ENCODE measurements at places on chromosomes 16 and 17.

GRCh38 chr16:69283851-69284250, 27.3 kb upstream of the VPS4A start:
- DNase-seq = no peak

DNA sequence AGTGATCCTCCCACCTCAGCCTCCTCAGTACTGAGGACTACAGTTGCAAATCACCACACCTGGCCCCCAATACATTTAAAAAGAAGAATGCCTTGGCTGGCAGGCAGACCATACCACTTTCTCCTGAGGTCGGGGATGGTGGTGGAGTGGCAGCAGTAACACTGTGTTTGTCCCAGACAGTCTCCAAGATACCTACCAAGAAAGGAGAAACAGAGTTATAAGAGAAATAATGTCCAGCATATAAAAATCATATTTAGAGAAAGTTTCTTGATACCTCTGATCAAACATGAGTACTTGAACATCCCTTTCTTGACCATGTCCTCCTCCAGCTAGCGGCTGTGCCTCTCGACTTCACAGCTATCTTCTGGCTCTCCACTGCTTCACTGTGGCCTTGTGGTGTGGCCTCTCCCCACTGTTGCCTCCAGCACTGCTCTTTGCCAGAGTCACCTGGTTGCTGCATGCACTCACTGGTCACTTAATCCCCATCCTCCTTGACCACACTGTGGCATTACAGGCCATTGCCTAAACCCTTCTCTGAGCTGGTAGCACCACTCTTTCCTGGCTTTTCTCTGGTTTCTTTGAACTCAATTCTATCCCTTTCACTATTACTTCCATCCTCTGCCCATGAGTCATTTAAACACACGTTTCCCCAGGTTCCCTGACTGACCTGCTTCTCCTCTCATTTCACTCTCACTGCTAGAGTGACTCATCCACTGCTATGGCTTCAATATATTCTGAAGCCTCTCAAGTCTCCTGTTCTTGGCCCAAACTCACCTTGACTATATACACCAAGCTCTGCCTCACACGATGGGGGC, 45.2 kb downstream of the XPO6 start:
- DNase-seq = no peak

GRCh38 chr17:11326492-11326891, 85.5 kb downstream of the SHISA6 start:
- DNase-seq = no peak

DNA sequence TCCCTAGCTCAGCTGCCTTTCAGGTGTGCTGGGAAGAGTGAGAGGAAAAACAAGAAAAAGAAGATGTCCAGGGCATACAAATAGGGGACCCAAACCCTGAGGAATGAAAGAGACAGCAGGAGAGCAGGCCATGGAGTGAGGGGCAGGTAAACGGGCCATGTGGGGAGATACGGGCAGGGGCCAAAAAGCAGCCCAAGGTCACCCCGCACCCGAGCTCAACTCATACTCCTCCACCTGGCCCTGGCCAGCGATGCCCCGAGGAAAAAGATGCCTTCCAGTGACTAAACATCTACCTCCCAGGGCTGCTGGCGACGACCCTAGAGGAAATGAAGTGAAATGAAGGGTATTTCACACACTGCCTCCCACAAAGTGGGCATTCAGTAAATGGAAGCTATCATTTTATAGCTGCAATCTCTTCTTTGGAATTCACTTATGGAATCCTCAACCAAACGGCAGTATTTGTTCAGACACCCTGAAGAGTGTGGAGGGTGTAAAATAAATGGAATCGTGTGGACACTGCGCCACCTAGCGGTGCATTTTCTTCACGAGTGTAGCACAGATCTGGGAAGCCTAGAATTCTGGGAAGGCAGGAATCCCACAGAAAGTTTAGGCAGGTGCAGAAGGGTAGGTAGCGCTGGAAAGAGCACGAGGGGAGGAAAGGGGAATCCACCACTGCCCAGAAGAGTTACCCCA, 14.9 kb downstream of the ELAC2 start:
- DNase-seq = peak; percentile 17

DNA sequence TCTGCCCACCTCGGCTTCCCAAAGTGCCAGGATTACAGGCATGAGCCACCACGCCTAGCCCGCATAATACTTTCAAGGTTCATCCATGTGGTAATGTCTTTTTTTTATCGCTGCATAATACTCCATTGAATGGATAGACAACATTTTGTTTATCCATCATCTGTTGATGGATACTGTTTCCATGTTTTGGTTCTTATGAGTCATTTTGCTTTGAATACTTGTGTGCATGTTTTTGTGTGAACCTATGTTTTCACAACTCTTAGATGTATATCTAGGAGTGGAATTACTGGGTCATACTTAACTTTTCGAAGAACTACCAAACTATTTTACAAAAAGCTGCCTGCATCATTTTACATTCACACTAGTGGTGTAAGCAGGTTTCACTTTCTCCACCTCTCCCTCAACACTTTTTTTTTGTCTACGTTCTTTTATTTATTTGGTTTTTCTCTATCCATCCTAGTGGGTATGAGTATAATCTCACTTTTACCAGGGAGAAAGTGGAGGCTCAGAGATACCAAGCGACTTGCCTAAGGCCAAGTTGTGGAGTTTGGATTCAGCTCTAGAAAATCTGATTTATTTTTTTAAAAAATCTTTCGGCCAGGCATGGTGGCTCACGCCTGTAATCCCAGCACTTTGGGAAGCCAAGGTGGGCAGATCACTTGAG, 151.2 kb downstream of the CMIP start:
- DNase-seq = no peak

DNA sequence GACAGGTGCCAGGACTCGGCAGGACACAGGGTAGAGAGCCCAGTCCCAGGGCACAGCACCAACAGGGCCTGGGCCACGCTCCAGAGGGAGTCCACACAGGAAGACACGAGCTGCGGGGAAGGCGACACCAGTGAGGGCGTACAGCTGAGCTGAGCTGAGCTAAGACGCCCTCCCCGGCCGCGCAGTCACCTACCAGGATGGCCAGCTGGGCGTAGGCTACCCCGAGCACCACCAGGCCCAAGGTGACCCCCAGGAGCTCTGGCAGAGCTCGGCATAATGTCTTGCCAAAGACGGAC, 42.6 kb downstream of the TSC2 start:
- DNase-seq = no peak

- DNase-seq = no peak
Observed at GRCh38 chr17:43722870-43723665, 35.5 kb downstream of the SOST start.

DNA sequence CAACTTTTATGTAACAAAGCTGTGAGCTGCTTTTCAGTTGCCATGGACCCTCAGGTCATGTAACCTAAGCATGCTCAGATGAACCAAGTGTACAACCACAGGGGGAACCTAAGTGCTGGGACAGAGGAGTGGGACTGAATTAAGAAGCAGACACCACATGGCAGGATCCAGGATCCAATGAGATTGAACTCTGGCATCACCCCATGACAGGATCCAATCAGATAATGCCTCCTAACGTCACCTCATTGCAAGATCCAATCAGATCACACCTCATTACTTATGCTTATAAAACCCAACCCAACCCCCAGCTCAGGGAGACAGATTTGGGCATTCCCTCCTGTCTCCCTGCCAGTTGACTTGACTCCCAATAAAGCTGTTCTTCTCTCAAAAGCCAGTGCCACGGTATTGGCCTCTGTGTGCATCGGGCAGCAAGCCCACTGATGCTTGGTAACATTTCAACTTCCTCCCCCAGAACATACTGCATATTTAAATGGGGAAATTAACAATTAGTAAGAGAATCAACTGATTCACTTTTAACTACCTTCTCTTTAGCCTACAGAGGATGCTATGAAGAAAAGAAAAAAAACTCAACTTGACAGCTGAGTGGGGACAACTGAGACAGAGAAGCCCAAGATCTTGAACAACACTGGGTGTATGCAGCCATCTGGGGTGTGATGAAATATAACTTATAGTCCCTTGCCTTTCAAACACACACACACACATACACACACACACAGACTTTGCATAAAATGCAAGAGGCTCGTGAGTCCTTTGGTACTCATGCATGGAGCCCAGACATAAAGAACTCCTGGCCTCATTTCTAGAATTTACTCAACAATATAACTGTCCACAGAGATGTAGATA, 148.4 kb downstream of the SLC39A11 start:
- DNase-seq = no peak

DNA sequence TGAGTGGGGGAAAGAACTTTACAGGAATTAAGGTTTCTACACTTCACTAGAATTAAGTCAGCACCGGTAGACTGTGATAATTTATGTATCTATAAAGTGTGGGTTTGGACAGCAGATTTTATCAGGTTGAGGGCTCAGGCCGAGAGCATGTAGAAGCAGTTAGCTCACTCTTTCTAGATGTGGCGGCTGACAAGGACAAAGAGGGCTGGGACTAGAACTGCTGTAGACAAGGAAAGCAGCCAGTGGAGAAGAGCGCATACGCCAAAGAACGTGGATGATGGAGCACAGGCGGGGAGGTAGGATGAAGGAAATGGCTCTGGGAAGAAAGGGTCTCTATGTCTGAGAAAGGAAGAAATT, 504 bp upstream of the GOSR1 start:
- no peak for DNase-seq

- DNase-seq = no peak
Observed at GRCh38 chr17:52505601-52506000, 347.1 kb upstream of the CA10 start.

DNA sequence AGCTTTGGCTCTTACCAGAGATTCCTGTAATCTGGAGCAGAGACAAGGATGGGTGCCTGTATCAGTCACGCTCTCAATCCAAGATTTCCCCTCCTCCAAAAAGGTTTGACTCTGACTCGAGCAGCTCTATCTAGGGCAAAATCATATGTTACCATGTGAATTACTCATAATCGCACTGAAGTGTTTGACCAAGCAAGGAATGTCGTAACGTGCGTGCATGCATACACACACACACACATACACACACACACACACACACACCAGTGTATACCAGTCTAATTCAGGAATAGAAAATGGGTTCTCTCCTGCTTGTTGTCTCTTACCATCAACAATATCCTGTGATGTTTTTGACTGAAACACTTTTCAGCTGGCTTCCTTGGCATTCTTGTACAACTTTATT, 835.1 kb downstream of the KCNJ2 start:
- no peak for DNase-seq

DNA sequence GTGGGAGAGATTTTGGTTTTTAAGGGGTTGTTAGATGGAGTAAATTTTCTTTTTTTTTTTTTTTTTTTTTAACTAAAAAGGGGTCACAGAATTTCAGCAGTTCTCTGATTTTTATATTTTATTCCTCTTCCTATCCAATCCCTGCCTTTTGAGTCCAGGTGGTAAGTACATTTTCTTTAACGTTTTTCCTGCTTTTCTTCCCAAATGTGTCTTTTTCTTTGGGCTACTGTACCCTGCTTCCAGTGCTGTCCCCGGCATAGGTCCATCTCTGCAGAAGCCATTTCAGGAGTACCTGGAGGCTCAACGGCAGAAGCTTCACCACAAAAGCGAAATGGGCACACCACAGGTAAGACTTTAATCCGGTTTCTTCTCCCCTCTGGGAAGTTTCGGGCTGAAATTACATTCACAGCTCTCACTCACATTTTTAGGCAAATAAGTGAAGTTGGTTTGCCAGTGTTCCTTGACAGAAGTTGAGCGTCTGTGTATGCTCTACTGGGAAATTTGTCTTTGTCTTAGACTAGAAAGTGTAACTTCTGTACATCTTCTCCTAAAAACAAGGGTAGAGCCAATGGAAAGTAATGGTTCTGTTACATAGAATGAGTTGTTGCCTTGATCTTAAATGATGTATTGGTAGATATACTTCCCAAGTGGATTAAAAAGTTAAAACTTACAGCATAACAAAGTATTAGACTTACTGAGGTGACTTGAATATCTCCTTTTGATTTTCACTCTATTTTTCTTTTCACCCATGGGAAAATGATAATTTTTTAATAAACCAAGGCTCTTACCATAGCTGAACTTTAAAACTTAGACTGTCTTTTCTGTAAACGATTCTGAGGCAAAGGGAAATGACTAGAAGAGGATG, 54.5 kb downstream of the TUBD1 start:
- no peak for DNase-seq

- DNase-seq = no peak
Observed at GRCh38 chr17:74623693-74624093, at the start of gene CD300E. CD300E (minus strand) TSS chr17:74623738; CDS start chr17:74623621, 117 bp downstream.

DNA sequence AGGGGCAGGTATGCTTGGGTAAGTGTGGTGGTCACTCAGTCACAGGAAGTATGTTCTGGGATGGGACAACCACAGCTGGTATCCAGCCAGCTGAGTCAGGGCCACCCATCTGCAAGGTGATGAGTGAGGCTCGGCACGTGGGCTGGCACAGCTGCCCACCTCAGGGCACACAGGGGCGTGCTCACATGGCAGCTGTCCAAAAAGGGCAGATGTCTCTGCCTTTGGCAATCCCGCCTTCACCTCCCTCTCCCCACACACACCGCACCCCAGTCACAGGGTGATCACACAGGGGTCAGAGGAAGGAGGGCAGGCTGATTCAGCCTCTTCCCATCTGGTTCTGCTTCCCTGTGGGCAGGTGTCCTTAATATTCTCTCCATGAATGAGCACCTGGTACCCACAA, 85.9 kb upstream of the TOB1 start:
- DNase-seq = no peak

GRCh38 chr17:49680314-49680713, 2.4 kb upstream of the SPOP start:
- DNase-seq = no peak

GRCh38 chr17:56598466-56598865, 5.0 kb downstream of the NOG start:
- no peak for DNase-seq

All from stimulated activated CD4-positive, alpha-beta T cell treated with anti-CD3 and anti-CD28 coated beads, TNF-alpha, amount 100 ng/mL, for 4 hours (primary cell).